ENCODE measurements at places on chromosomes 12 and 14.

DNA sequence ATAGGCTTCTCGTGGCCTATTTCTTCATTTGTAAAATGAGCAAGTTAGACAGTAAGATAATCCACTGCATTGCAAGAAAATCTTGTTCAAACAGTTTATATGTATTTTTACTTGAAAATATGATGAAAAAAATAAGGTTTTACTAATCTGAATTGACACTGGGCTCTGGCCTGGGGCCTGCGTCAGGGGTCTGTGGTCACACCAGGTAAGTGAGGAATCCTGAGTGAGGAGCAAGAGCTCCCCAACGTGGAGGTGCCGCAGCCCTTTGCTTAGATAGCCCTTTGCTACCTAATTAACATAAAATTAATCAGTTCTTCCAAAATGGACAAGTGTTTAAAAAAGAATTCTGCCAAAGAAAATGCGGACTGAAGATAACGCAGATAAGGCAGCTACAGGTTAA lies 39.1 kb upstream of the STAB2 start:
- peak; percentile 58 for DNase-seq

DNA sequence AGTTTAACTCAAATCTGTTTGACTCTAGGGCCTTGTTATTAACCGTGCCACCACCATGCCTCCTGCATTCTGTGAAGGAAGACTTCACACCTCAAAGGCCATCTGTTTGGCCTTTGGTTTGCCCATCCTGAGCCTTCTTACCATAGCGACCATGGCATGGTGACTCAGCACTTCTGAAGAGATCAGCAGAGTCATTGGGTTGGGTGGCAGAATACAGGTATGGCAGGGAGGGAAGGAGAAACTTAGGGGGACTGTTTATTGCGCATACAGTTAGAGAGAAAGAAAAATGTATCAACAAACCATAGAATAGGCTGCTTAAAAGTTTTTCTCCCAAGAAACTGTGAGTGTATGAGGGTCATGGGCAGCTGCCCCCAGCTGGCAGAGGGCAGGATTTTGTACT lies 49.2 kb downstream of the DAD1 start:
- DNase-seq, result no peak

GRCh38 chr12:104886418-104887401 lies 71.4 kb downstream of the SLC41A2 start:
- no peak for DNase-seq

DNA sequence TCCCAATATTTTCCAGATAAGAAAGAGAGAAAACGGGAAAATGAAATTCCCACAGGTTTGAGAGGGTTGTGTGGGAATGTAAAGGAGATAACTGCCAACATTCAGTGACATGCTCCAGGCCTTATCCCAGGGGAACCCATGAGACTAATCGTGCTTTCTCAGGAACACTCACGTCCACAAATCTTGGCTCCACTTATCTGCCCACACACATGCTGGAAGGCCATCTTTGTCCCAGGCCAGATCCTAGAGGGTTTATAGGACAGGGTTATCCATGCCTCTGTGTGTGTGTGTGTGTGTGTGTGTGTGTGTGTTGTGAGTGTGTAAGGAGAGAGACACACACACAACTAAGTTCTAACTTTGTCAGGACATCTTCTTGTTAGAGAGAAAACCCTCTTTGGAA lies 182.2 kb upstream of the E2F7 start:
- DNase-seq, result no peak

- DNase-seq, result no peak
Measured at GRCh38 chr12:84305144-84305543, 607.5 kb downstream of the SLC6A15 start.

GRCh38 chr12:16175840-16176239 lies 101.6 kb downstream of the SLC15A5 start:
- DNase-seq, result no peak

- no peak for DNase-seq
Measured at GRCh38 chr12:64526859-64527258, 74.9 kb downstream of the TBK1 start.

GRCh38 chr12:130788515-130788914 lies 50.5 kb downstream of the STX2 start:
- no peak for DNase-seq

DNA sequence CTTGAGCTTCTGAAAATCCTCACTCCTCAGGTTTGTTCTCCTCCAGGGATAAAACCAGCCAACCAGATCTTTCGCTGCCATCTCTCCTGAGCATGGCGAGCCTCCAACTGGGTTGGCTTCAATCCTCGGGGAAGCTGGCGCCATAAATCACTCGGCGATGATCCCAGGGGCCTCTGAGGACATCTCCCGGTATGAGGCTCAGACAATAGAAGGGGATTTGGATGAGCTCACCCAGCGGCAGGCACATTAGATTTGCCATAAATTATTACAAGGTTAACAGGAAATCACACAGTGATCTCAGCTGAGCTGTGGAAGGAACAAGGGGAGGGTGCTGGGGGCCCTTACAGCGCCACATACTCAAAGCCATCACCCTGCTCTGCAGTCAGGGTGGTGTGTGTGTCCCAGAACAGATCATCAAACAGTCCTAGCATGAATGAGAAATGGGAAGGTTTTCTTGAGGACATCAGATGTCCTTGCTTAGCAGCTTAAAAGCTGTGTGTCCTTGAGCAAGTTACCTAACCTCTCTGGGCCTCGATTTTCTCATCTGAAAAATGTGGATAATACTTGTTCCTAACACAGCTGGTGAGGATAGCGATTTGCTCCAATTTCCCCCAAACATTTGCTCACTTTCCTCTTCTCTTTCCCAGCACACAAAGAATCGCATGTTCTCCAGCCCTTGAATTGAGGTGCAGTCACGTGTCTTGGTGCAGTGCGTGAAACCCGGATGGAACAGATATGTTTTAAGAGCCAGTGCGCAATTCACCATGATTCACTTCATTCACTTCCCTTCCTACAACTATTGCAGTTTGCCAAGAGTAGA lies 142.8 kb downstream of the SCARB1 start:
- DNase-seq, result peak; percentile 76

- DNase-seq, result no peak
Measured at GRCh38 chr14:51733147-51733546, 81.4 kb downstream of the FRMD6 start.
